ENCODE measurements at places on chromosomes 2 and 18.
A peak's percentile ranks its signal among the peaks of the same experiment; 100 is the strongest.

- DNase-seq = no peak
Measured at GRCh38 chr2:210971431-210971830, 415.0 kb downstream of the CPS1 start.

- DNase-seq = no peak
Measured at GRCh38 chr18:38368886-38369285, 803.3 kb upstream of the CELF4 start.

DNA sequence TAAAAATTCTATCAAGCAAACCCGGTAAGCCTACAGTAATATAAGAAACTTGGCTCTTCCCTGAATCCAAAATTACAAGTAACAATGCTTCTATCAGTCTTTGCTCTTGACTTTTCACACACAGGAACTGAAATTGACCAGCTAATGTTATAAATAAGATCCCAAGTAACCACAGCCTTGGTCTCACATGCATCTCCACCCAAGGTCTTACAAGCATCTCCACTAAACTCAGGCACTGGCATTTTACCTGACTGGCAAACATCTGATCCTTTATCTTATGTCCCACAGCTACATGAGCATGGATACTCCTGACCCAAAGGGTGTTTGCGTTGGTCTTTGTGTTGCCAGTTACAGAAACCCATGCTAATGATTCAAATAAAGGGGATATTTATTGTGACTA is 302.3 kb upstream of the EPHA4 start:
- no peak for DNase-seq

GRCh38 chr2:222703886-222704285 is 32.4 kb downstream of the MOGAT1 start:
- peak; percentile 25 for DNase-seq

- DNase-seq = no peak
Measured at GRCh38 chr2:179824961-179825360, 36.5 kb downstream of the ZNF385B start.

GRCh38 chr18:13539843-13540476 is 186.4 kb downstream of the FAM210A start:
- no peak for DNase-seq

DNA sequence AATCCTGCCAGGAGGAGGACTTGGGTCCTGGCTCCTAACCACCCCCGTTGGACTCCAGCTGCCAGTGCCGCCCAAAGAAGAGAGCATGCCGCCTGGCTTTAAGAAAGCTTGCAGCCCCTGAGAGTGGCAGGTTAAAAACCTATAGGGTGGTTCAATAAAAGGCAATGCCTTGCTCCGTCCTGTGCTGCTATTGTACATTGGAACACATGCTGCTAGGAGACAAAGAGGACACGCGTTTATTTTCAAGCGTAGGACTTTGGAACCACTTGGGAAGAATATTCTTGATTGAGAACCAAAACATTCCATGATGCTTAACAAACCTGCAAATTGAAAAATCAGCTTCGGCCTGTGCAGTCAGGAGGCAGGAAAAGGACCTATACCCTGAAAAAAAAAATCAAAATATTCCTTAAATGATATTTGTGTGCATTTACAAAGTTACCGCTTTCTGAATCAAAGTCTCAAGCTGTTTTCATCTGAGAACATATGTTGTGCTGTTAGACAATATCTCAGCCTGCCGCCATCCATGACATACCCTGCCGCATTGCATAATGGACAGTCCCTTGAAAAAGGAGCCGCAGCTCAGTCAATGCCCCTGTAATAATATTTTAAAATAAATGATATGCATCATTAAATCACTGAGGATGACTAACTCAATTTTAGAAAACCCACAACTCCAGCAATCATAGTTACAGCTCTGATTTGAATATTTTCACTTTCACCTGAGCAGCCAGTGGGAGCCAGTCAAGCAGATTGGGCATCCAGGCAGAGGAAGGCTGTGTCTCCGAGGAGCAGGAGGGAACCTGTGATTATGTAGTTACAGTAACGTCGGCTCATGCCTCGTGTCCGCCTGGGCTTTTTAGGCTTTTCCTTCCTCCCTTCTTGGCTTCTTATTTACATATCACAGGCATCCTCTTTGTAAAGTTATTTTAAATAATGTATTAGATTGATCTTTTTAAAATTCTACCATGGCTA is 805.6 kb upstream of the FANCL start:
- no peak for DNase-seq

- no peak for DNase-seq
Measured at GRCh38 chr2:38692636-38693318, 26.9 kb downstream of the GALM start.

- DNase-seq = no peak
Measured at GRCh38 chr2:175518206-175518605, 336.7 kb upstream of the ATP5MC3 start.

- DNase-seq = no peak
Measured at GRCh38 chr2:148594216-148594615, 50.3 kb upstream of the EPC2 start.

DNA sequence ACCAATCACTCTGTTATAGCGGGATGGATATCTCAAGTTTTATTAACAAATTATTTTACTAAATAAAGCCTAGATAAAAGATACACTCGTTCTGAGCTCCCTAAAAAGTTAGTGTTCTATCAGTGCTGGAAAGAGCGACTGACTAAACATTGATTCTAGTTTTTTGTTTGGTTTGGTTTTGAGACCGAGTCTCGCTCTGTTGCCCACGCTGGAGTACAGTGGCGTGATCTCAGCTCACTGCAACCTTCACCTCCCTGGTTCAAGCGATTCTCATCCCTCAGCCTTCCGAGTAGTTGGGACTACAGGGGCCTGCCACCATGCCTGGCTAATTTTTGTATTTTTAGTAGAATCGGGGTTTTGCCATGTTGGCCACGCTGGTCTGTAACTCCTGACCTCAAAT is 73.8 kb upstream of the CDCA7 start:
- DNase-seq = no peak

- no peak for DNase-seq
Measured at GRCh38 chr18:74507097-74507881, 11.1 kb downstream of the CNDP2 start.

GRCh38 chr2:70887208-70887549 is 48.5 kb upstream of the ATP6V1B1 start:
- no peak for DNase-seq

DNA sequence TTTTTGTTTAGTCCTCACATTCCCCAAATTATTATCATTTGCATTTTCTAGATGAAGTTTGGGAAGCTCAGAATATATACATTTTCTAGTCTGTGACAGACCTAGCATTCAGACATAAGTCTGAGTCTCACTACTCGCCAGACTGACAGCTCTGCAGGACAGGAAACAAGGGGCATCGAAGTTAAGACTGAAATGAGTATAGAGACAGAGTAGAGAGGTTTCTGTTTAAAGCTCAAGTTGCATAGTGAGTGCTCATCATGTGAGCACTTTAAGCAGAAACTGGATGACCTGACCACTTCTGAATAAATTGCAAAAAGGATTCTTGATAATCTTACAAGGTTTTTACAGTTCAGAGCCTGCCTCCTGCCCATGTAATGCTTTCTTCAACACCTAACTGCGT is 1.1 kb downstream of the HADHB start:
- peak; percentile 7 for DNase-seq

DNA sequence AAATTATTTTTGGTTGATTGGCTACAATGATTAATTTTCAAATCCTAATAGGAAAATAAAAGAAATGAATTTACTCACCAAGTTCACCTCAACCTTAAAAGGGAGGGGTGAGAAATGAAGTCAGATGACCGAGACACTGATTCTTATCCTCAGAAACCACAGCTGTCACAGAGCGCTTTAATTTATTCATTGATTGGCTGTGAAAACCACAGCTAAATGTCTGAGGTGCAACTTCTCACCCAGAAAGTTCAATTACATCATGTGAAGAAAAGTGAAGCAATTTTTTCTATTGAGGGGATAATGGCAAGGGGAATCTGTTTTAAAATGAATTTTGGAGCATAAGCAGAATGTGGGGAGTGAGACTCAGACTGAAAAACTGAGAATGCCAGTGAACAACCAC is 128.4 kb downstream of the RNF152 start:
- DNase-seq = no peak

DNA sequence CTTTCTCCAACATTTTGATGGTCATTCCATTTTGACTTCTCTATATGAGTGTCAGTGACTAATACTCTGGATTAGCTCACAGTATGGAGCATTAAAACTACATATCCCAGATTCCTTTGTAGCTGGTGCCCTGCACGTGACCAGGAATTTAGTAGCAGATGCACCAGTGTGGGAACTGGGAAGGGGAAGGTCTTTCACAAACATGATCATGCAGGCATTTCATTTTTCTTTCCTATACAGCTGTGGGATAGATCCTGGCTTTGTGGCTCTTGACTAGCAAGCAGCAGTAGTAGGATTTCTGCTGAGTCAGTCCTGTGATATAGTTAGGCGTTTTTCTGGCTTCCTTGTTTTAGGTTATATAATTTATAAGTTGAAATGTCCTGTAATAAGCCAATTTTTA is 971.0 kb upstream of the CDH2 start:
- DNase-seq = peak; percentile 83

- no peak for DNase-seq
Measured at GRCh38 chr2:110729106-110729505, 3.3 kb upstream of the ACOXL start.
